ENCODE measurements at places on chromosomes 16 and 17.

GRCh38 chr16:81140930-81141780, 45.0 kb upstream of the GCSH start:
- DNase-seq, result no peak

DNA sequence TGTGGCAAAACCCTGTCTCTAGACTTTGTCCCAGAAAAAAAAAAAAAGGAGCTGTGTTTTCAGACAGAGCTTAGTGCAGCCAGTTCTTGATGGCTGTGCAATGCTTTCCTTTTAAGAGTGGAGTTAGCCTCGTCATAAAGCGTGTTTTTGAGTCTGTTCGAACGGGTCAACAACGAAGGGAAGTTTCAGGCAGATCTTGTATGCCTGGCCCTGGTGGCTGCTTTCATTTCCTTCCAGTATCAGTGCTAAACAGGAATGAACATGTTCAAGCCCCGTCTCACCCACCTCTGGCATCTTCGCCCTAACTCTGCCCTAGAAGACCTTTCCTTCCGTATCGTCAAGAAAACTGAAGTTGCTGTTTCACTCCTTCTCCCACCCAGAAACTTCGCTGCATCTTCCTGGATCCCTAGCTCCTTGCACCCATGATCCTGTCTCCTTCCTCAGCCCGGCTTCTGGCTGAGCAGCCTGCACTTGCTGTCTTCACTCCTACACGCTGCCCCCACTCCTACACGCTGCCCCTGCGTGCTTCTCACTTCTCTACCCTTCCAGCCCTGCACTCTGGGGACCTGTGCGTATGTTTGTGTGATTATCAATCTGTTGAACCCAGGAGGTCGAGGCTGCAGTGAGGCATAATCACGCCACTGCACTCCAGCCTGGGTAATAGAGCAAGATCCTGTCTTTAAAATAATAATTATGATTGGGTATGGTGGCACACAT, 55.3 kb downstream of the USP10 start:
- no peak for DNase-seq

- DNase-seq, result no peak
Observed at GRCh38 chr17:8826808-8827435, 27.8 kb upstream of the MFSD6L start.

DNA sequence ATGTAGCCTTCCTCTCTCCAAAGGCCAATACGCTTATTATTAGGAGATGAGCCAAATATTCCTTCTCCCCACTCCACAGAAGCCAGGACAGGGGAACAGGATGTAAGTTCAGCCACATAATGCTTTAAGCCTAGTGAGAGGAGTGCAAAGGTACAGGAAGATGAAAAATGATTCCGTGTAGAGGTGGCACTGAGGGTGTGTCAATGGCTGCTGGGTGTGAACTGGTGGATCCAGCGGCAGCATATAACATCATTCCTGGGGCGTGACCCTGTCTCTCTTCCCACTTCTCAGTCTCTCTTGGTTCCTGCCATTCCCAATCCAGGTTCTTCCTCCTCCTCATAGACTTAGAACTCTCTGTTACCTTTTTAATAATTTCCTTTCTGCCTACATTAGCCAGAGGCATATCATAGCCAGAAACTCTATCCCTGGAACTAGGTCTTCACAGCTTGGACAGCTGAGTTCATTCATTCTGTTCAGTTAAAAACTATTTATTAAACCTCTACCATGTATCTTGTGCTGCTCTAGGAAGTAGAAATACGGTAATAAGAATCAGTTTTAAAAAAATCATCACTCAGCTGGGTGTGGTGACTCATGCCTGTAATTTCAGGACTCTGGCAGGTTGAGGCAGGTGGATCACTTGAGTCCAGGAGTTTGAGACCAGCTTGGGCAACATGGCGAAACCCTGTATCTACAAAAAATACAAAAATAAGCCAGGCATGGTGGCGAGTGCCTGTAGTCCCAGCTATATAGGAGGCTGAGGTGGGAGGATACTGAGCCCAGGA, 58.0 kb upstream of the FAM20A start:
- DNase-seq, result no peak

DNA sequence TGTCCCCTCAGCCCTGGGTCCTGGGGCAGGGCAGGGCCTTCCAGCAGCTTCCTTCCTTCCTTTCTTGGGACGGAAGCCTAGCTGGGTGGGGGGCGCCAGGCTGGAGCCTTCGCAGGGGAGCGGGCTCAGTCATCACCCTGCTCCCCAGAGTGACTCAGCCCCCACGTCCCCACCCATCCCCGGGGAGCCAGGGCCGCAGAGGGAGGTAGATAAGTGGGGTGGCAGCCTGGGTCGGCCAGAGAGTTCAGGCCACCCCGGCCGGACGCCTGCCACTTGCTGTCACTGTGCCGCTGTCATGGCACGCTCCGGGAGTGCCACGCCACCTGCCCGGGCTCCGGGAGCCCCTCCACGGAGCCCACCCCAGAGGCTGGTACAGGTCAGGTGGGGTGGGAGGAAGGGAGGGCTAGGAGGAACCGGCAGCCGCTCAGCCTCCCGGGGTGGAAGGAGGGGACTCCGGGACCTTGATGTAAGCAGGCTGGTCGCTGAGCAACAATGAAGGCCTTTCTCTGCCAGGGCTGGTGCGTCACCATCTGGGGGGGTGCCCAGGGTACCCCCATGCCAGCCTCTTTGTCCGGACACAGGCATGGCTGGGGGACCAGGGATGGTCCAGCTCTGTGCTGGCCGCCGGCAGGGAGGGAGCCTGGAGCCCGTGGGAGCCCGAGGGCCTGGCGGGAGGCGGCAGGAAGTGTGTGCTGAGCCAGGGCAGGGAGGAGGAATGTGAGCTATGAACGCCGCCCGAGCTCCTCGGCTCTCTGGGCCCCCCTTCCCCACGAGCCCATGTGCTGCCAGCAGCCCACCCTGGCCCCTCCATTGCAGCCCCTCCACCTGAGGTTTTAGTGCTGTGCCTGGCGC, 6.6 kb downstream of the NHERF2 start:
- DNase-seq, result no peak

DNA sequence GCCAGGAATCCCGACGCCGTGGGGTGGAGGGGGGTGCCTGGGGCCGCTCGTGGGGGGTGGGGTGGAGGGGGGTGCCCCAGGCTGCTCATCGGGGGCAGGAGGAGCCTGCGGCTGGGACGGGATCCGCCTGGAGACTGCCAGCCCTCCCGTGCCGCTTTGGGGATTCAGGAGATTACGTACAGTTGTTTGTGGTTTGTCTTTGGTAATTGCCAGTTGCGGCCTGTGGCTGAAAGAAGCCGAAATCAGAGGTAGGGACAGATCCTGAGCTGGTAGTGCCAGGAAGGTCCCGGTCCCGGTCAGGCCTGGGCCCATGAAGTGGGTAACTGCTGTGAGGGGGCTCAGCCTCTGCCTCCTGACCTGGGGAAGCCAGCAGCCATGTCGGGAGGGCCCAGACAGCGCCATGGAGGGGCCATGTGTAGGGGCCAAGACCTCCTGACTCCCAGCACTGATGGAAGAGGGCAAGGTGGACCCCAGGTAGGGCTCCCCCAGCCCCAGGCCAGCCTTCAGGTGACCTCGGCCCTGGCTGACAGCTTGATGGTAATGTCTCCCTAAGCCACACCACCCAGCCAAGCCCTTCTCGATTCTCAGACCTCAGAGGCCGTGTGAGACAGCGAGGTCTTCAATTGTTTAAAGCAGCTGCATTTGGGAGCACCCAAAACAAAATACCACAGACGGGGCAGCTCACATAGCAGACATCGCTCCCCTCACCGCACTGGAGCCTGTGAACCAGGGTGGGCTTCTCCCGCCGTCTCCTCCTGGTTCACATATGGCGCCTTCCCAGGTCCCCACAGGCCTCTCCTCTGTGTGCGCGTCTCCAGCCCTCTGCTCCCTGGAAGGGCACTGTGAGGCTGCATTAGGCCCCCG, 34.9 kb upstream of the SSTR5 start:
- DNase-seq, result no peak

DNA sequence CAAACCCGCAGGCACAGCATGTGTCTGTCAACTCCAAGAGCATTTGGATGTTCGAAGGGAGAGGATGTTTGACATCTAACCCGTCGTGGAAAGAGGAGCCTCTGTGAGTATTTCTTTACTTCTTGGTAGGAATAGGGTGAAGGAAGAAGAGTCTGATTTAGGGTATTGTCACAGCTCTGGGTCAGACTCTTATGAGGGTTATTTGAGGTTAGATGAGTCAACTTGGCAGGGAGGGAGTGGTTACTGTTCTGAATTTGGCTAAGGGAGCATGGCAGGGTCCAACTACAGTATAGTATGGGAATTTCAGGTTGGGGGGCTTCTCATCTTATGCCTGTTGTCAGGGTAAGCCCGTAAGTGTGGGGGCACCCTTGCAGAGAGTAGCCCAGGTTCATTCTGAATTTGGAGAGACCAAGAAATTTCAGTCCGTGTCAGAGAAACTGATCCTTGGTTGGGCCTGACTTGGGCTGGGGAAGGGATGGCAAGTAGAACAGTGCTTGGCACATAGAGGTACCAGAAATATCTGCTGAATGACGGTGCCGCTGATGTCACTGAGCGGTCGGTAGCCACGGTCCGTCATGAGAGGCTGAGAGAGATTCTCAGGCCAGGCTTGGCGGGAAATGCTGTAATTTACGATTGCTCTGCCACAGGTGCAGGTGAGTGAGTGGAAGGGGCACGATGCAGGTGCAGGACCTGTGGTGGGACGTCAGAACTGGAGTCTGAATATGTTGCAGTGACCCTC, 43.2 kb downstream of the MYH3 start:
- DNase-seq, result no peak

DNA sequence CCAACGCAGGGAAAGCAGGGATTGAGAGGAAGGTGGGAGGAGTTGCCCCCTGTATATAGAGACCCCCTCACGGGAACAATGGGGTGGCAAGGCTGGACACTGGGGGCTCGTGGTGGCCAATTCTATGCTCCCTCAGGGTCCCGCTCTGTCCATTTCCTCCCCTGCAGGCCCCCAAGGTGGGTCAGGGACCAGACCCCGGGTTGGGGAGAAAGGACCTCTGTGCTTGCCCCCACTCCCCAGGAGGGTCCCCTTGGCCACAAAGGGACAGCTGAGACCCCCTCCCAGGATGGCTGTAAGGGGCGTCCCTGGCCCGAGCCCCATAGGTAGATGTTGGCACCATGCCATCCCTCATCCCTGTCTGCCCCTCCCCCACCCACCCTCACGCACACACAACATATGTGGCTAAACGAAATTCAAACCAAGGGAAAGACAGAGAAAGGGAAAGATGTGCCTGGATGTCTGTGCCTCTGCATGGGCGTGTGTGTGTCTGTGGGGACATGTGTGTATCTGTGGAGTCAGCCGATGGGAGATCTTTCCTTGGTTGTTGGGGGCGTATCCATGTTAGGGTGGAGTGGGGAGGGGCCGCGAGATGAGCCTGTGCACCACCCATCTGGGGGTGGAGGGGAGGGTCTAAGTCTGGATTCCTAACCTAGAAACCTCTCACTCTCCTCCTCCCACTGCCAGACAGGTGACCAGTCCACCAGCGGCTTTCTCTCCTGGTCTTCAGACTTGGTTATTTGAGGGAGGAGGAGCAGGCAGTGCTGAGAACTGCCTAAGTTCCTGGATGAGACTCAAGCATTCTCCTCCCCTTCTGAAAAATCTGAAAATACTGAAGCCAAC, 642 bp upstream of the NEUROD2 start:
- DNase-seq, result no peak

- DNase-seq, result no peak
Observed at GRCh38 chr16:85710732-85711131, 22.0 kb upstream of the GINS2 start.

DNA sequence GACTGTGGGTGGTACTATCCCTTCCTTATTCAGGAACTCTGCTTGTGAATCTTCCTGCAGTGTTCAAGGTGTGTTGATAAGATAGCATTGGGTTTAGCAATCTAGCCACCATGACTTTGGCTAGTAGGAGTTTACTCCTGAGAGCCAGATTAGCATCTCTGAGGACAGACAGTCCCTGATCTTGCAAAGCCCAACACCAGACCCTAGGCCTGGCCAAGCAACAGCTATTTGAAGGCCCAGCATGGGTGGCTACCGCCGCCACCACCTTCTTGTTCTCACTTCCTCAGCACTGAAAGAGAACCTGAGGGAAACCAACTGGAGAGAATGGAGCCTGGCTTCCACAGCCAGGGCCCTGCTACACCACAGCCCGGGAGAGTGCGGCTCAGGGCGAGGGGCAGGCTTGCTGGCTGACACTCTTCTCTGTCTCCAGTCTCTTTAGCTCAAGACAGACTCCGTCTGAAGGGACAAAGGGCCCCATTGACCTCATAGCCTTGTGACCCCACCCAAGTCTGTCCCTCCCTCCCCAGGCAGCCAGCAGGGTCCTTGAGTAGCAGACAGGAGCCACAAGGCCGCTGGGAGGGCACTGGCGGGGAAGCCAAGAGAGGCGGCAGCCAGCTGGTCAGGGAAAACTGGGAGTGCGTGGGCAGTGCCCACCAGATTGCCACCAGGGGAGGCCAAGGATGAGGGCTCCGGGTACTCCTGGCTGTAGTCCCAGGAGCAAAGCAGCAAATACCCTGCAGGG, 10.9 kb upstream of the ARHGAP23 start:
- no peak for DNase-seq

DNA sequence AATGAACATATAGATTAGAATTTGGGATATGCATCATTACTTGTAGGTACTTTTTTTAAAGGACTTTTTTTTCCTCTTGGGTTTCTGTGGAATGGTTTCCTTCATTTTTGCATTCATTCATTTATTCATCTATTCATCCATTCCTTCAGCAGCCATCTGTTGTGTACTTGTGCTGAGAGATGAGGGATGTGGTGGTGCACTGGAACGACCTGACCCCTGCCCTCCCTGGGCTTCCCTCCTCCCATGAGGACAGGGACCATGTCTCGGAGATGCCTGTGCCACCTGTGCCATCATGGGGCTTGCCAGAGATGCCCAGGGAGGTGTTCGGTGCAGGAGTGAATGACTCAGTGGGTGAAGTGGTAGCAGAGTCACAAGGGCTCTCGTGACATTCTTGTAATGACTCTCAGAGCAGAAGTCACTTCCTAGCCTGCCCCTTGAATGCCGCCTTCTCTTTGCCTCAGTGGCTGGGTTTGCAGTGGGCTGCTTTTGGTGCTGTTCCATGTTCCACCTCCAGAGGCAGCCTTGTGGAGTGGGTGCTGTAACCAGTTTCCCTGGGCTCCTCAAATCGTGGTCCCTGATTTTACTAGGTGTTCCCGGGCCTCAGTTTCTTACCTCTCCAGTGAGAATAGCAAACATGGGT, 43.9 kb downstream of the CLEC16A start:
- no peak for DNase-seq

DNA sequence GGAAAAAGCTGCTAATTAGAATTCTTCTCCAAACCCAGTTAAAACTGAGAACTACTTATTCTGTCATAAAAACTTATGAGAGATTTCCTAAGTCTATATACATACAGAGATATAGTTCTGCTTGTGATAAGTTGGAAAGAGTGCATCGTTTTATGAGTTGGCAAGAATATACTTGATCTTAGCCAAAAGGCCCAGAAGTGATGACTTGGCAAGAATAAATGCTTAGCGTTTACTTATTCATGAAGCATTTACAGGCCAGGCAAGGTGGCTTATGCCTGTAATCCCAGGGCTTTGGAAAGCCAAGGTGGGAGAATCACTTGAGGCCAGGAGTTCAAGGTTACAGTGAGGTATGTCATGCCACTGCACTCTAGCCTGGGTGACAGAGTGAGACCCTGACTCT, 81.7 kb downstream of the CYB561 start:
- peak; percentile 47 for DNase-seq

- DNase-seq, result no peak
Observed at GRCh38 chr16:46857368-46857945, 26.5 kb upstream of the C16orf87 start.

GRCh38 chr16:48556913-48557351, 53.0 kb downstream of the N4BP1 start:
- DNase-seq, result no peak

All from left lung (tissue), 14 donors.